ENCODE measurements at places on chromosomes 11 and 22. TPM values are rescaled to one million over a fixed set of nuclear protein-coding genes. Genes with fewer than 3 reads are reported as not detected.

CCDC89 gene
- not detected for total RNA-seq

TMEM80 gene
- 16.6 TPM for total RNA-seq

MRGPRX3 gene
- total RNA-seq: not detected

MGAT3 gene
- 8.5 TPM for total RNA-seq

FAM76B gene
- total RNA-seq: 40.2 TPM

CASP5 gene
- not detected for total RNA-seq

DLG2 gene
- total RNA-seq: 11.4 TPM

MMP10 gene
- total RNA-seq: not detected

LRRC55 gene
- not detected for total RNA-seq

CLCF1 gene
- 4.8 TPM for total RNA-seq

NCF4 gene
- total RNA-seq: not detected

TEX54 gene
- 0.87 TPM for total RNA-seq

KIAA1671 gene
- 32.2 TPM for total RNA-seq

CABP4 gene
- total RNA-seq: not detected

AGBL2 gene
- total RNA-seq: 8.7 TPM

Measured in endodermal cell (in vitro differentiated cells).